ENCODE measurements at places on chromosomes 12 and 14.

DNA sequence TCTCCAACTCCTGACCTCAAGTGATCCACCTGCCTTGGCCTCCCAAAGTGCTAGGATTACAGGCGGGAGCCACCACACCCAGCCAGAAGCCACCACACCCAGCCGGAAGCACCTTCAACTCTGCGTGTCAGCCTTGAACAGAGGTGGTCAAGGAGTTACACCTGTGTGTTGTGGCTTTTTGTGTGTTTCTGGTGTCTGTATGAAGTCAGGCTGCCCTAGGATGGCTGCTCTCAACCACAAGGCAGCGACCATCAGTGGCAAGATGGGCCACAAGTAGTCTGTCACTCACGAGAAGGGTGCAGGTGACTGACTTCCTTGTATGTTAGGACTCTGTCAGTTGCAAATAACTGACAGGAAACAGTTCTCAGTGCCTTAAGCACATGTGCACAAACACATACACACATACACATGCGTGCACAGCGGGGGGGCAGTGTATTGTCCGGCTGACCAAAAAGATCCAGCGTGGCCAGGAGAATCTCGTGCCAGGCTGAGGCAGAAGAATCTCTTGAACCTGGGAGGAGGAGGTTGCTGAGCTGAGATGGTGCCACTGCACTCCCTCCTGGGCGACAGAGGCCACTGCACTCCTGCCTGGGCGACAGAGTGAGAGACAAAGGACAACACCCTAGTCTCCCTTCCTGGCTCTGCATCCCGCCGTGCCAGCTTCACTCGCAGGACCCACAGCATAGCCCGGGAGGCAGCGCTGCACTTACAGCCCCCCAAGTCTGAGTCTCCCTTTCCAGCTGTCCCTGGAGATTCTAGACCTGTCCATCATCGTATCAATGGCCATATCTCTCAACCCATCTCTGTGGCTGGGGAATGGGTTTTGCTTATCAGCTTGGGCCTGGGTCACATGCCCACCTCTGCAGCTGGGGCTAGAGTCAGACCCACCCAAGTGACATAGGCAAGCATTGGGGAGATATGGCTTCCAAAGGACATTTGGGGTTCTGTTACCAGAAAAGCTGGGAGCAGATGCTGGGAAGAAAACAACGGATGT lies 13.7 kb downstream of the P2RX4 start:
- H3K36me3 ChIP-seq: peaks cover 74% of the 10 kb centered on the region
- H3K4me3 ChIP-seq: no peak overlapping the region
- DNase-seq: no peak

DNA sequence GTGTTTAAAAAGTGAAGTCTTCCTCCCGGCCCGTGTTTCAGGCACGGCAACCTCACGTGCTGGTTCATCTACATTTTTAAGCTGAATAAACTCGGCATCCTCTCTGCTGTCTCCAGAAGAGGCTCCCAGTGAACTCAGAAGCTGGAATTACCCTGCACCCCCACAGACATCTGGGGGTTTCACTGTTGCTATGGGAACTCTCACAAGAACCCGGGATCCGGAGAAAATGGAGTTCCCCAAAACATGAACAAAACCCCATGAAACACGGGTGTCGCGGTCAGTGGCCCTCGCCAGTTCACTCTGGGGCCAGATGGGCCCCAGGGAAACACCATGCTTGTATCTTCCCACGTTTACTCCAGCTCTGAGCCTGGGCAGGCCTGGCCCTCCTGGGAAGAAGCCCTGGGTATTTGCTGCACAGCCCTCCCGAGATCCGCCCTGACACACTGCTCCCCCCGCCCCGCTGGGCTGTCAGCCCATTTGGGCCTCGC lies 143.7 kb downstream of the PIWIL1 start:
- no peak overlapping the region for H3K27ac ChIP-seq
- H3K36me3 ChIP-seq: no peaks in the 10 kb centered on the region
- no peaks in the 10 kb centered on the region for H3K4me1 ChIP-seq
- no peaks in the 10 kb centered on the region for H3K27me3 ChIP-seq

GRCh38 chr12:1839956-1840951 lies 19.9 kb downstream of the LRTM2 start:
- no peak for DNase-seq
- no peak overlapping the region for H3K4me3 ChIP-seq
- peaks cover 24% of the 10 kb centered on the region for H3K27me3 ChIP-seq
- no peaks in the 10 kb centered on the region for H3K36me3 ChIP-seq
- no peaks in the 10 kb centered on the region for H3K4me1 ChIP-seq

GRCh38 chr12:52238207-52238840 lies 5.3 kb downstream of the KRT7 start:
- peaks cover 12% of the 10 kb centered on the region for H3K27me3 ChIP-seq
- no peak overlapping the region for H3K4me3 ChIP-seq
- no peaks in the 10 kb centered on the region for H3K36me3 ChIP-seq
- no peak for DNase-seq
- H3K4me1 ChIP-seq: peaks cover 2% of the 10 kb centered on the region
- no peak overlapping the region for H3K27ac ChIP-seq

DNA sequence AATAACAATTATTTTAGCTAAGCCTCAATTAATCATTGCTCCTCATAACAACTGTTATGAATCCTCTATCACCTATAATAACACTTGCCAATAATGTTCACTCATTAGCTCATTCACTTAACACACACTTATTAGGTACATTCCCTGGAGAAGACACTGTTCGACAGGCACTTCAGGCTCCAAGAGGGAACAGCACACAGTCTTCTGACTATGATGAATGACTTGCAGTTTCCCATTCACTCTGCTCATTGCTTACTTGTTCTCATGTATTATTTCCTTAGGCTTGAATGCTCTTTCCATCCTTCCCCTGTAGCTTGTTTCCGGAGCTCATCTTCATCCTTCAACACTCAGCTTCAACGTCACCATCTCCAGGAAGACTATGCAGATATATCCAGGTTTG lies 437.3 kb downstream of the TMEM132D start:
- no peak overlapping the region for H3K4me3 ChIP-seq
- no peak for DNase-seq
- no peak overlapping the region for H3K27ac ChIP-seq
- H3K4me1 ChIP-seq: no peaks in the 10 kb centered on the region
- H3K27me3 ChIP-seq: no peaks in the 10 kb centered on the region
